ENCODE measurements at places on chromosomes 7 and 10.

- no peak for DNase-seq
Measured at GRCh38 chr7:143497008-143497795, 19.5 kb downstream of the TAS2R41 start.

GRCh38 chr10:22646388-22646853 lies 68.0 kb downstream of the PIP4K2A start:
- DNase-seq = no peak

GRCh38 chr7:3194501-3195141 lies 106.4 kb upstream of the SDK1 start:
- no peak for DNase-seq

GRCh38 chr7:38512704-38513103 lies 118.5 kb downstream of the AMPH start:
- no peak for DNase-seq

- DNase-seq = no peak
Measured at GRCh38 chr7:47329320-47329926, 252.5 kb downstream of the TNS3 start.

GRCh38 chr7:146414373-146414772 lies 297.8 kb downstream of the CNTNAP2 start:
- DNase-seq = no peak

- DNase-seq = no peak
Measured at GRCh38 chr10:71229726-71230655, 17.6 kb downstream of the UNC5B start.

DNA sequence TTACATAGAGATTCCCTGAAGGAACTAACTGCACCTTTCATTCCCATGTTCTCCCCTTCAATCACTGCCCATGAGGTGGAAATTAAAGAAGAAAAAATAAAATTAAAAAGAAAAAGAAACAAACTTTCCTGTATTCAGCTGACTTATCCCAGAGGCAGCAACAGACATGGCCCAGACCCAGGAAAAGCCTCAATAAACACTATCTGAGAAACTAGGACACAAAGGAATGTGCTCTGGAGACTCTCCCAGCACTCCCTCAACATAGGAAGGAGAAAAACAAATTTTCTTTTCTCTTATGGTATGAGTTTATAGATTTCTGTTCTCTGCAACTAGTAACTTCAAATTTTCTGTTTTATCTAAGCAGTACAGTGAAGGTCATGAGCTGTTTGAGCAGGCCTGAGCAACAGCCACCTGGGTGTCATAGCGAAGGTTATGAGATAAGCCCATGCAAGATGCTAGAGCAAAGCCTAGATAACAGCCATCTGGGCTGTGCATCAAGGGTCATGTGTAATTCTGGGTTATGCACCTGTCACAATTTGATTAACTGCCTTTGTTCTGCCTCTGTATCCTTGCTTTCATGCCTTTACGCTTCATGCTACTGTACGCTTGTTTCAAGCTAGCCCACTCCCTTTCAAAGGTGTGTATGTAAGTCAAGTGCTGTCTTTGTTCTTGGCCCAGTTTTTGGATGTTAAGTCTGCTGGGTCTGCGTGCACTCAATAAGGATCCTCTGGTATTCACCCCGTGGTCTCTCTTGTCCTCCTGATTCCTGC lies 11.0 kb upstream of the OR6B1 start:
- no peak for DNase-seq

DNA sequence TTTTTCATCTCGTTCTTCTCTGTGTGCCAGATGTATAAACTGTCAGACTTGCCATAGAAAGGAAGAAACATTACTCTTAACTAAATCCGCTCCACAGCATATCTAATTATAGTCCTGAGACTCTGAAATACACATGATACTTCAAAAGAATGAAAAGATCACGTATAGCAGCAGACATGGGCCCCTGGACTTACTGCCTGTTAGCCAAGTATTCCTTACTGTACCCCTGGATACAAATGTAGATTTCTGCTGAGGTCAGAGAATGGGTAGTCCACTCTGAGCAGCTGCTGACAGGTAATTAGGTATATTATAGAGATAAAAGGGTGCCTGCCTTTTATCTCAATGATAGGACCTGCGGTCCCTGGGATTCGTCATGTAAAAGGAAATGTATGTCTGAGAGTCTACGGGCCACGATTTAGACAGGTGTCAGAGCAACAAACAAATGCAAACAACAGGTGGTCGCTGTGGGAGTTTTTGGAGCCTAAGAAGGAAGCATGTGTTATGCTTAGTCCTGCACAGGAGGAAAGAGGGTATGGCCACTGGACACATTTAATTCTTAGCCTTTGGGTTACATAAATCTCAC lies 69.4 kb downstream of the VOPP1 start:
- DNase-seq = no peak

- DNase-seq = no peak
Measured at GRCh38 chr10:114024876-114025610, 18.6 kb upstream of the ADRB1 start.

GRCh38 chr10:10315989-10316388 lies 701.7 kb upstream of the CELF2 start:
- no peak for DNase-seq

DNA sequence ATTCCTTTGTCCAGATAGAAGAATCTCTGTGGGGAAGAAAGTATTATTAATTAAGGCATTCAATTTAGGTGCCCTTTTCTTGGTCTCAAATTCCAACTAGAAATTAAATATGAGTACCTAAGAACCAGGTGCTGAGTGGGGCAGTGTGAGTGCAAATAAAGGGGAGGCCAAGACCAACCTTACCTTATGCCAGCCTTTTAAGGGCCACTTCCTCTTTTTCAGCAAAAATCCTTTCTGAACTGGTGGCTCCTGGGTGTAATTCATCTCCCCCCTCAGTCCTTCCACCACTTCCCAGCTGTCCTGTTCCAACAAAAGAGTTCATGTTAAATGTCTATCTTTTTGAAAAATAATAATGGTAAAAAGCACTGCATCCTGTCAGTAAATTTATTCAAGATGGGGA lies 108.2 kb downstream of the OSBPL3 start:
- no peak for DNase-seq

DNA sequence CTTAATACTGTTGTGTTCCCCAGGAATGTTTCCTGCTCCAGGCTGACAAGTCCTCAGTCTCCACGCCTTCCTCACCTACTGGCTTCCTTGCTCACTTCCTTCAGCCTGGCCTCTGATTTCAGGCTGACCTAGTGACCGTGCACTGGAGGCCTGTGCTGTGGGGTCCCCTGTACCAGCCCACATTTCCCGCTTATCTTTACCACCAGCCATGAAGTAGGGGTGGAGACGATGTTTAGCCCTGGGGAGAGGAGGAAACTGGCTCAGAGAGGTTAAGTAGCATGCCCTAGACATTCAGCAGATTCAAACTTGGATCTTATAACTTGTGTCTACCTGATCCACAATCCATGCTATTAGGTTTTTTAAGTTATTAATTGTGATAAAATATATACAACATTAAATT lies 4.8 kb upstream of the ZNF488 start:
- DNase-seq = no peak

DNA sequence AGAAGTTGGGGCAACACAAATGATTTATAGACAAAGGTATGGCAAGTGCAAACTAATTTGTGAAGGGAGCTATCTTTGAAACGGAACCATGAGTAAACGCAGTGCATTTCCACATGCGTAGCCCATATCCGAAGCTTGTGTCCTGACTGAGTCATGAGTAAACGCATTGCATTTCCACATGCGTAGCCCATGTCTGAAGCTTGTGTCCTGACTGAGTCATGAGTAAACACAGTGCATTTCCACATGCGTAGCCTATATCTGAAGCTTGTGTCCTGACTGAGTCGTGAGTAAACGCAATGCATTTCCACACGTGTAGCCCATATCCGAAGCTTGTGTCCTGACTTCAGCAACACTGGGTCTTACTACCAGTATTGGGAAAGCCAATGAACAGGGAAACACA lies 95.0 kb downstream of the CELF2 start:
- no peak for DNase-seq

- DNase-seq = no peak
Measured at GRCh38 chr7:27164367-27165088, 809 bp downstream of the HOXA9 start.

DNA sequence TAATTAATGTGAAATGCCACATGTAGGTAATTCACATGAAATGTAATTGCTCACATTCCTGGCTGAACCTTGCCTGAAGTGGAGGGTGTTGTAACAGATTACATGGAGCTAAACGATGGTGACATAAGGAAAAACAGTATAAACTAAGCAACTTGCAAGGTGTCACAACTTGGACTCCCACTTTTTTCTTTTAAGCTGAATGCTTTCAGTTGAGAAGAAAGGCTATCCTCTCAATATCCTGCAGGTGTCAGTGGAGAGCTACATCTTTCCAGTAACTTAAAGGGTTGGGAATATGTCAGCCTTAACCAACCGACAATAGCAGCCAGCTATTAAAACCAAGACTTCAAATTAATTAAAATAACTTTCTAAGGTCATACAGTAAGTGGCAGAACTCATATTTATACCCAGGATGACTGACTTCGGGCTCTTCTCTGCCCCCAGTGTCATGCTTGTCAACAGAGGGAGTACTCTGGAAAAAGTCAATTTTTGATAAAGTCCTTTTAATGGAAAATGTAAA lies 33.7 kb downstream of the NRBF2 start:
- DNase-seq = no peak

DNA sequence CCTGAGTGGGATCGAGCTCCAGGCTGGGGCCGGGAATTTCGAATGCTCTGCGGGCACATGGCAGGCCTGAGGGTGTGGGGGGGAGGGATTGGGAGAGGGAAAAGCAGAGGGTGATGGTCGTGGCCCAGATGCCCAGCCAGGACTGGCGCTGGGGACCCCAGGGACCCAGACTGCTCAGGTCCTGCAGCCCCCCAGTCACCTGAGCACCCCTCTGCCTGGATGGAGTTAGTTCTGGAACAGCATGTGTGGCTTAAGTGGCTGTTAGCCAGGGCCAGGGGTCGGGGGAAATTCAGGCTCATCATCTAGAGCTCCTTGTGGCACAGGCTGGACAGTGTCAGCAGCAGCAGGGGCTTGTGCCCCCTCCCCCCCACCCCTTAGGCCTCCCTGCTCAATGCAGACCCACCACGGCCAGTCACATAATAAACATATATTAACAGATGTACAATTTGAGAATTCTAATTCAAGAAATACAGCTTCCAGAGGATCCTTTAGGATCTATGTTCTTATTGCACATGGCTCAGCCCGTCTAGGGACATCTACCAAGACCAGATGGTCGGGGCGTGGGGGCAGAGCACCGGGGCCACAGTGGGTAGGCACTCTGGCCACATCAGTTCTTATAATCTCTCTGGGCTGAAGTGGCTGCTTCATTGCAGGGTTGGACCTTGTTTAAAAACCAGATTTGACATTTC lies 22.2 kb downstream of the DNAJB12 start:
- no peak for DNase-seq

DNA sequence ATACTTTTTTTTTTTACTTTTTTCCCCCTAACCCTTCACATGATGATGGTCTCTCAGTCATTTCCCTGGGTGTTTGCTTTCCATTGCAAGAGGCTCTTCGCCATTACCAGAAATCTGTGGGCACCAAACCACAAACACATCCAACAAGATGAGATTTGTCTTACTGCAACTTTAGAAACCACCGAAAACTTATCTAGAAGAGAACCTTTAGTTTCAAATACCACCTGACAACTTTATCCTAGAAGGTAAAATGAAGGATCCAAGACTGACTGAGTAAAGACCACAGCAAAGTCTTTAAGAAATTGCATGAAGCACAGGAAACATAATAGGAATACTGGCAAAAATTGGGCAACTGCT lies 363.3 kb upstream of the MBL2 start:
- no peak for DNase-seq

- no peak for DNase-seq
Measured at GRCh38 chr7:142815134-142815533, 39.7 kb upstream of the EPHB6 start.

DNA sequence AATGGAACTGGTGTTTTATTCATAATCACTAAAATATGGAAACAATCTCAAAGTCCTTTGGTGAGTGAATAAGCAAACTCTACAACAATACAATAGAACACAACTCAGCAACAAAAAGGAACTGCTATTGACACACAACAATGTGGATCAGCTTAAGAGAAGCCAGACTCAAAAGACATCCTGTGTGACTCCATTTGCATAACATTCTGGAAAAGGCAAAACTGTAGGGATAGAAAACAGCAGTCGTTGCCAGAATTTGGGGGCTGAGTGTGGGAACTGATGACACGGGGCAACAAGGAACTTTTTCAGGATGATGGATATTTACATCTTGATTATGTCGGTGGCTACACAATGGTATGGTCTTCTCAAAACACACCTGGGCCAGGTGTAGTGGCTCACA lies 32.4 kb upstream of the SVIL start:
- DNase-seq = no peak

GRCh38 chr10:114930320-114930719 lies 7.7 kb upstream of the TRUB1 start:
- no peak for DNase-seq

- no peak for DNase-seq
Measured at GRCh38 chr7:128384726-128385125, 23.2 kb upstream of the PRRT4 start.

DNA sequence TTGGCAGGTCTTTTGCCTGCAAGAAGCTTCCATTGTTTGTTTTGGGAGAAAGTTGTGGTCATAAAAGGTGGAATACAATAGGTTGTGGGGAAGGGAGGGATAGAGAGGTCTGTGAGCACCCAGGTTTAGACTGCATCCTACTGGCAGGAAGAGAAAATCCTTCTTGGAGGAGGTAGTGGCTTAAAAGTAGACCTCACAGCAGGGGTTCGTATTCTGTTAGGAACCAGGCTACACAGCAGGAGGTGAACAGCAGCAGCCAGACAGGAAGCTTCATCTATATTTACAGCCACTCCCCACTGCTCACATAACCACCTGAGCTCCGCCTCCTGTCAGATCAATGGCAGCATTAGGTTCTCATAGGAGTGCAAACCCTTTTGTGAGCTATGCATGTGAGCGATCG lies 245.3 kb downstream of the NSUN6 start:
- DNase-seq = no peak

DNA sequence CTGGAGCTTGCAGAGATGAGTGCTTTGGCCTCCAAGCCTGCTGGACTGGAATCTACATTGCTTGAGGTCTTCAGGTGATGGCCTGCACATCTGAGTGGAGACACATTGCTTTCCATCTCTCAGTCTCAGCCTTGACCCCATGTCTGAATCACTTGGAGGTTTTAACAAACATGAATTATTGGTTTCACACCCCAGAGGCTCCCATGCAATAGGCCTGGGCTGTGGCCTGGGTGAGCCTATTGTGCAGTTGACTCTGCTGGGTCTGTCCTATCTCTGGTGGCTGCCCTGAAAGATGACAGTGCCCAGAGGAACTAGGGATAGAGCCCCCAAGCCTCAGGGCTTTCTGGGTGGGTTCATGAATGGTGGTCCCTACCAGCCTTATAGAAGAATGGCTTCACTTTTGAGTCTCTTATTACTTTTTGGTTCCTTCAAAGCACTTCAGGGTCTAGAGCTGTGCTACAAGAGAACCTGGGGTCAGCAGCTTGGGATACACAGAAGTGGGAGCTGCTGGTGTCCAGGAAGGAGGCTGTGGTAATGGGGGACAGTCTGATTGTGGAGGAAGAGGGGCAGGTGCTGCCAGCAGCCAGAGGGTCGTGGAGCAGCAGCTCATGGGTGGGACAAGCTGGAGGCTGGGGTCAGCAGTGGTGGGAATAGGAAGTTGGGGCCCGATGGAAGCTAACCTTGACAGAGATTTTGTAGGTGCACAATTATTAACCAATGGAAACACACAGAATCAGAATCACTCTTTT lies 5.5 kb downstream of the RAMP3 start:
- no peak for DNase-seq

All from stimulated activated CD4-positive, alpha-beta T cell treated with anti-CD3 and anti-CD28 coated beads, Interleukin-1b, Interleukin-23, amount 100 ng/mL, for 1 hour (primary cell).